ENCODE measurements at places on chromosomes 5 and 9.

DNA sequence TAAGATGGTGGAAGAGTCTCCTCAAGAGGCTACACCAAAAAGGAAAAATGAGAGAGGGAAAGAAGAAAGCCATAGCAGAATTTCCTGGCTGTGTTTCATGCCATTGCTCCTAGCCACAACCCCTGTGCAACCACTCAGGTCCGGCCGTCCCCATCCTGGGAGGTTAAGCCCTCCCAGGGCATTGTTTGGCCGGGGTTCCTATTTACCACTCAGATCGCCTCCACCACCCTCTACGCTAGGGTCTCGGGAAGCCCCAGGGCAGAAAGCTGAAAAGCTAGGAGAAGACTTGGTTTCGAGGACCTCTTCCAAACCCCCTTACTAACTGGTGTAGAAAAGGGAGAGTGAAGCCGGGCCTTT lies 715 bp downstream of the RC3H2 start:
- DNase-seq: no peak

- no peak for DNase-seq
Measured at GRCh38 chr5:81760521-81760920, 9.6 kb upstream of the SSBP2 start.

DNA sequence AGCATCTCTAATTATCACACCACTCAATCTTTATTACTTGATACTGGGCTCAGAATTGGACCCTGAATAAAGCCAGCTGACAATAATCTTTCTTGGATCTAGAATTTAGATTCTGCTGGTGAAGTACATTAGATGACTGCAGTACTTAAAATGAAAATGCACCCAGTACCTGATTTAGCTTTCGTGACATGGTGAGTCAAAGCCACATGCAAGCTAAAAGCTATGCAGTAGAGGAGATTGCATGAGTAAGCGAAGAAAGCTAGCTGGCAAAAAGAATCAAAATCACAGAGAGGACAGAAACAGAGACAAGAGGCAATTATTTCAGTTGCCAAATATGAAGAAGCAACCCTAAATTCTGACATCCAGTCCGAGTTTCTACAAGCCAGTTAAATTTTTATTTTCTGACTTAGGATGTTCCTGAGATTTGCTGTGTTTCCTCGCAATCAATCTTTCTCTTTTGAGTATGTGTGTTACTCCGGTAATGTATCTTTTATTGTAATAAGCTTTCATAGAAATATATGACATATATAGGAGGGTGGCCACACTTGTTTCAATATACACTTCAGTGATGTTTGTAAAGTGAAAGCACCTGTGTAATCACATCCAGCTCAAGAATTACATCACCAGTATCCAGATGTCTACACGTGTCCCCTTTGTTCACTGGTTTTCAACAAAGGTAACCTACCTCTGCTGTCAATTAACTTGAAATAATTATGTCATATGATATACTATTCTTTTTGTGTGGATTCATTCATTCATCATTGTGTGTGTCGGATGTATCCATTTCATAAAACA lies 101.7 kb downstream of the CDH18 start:
- no peak for DNase-seq

- DNase-seq: no peak
Measured at GRCh38 chr5:67238191-67238590, 41.6 kb upstream of the CD180 start.

DNA sequence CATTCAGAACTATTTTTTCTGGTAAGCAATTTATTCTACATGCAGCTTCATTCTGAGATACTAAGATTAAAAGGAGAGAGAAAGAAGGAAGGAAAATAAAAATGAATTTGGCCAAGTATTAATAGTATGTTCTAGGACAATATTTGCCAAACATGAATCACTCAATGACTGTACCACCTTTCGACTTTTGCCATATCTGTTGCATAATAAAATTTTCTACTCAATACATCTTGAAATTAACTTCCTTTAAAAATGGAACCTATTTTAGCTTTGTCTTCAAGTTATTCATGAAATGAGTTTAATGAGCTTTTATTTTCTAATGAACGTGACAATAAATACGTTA lies 111.8 kb downstream of the MARCHF3 start:
- DNase-seq: no peak

- DNase-seq: no peak
Measured at GRCh38 chr5:67100301-67100700, 96.3 kb downstream of the CD180 start.

DNA sequence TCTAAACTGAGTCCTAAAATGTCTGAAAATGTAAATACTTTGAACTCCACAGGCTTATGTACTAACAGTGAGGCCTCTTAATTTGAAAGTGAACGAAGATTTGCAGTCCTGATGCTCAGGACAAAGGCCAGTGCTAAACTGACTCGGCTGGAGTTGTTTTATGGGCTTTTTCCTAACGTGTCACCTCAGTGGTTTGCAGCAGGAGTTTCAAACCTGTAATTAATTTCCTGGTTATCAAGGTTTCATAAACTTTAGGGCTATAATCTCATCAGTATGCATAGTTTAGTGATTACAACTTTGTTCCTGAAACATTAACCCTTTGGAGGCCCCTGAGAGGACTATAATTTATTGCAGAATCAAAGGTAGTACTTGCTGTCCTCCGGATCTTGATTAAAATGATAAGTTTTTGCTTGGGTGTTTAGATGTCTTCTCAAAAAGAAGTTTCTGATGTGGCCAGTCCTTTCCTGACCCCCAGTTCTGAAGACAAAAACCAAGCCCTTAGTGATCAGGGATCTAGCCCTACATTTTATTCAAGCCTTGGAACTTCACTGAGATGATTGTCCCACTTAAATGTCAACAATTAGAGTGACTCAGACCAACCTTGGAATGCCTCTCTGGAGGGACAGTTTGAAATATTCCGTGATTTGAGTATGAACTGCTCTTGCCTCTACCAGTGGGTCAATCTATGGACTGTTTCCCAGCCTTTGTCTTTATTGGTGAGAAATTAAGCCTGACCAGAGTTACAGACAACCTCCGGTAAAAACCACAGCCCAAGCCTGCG lies 11.1 kb upstream of the S100Z start:
- DNase-seq: no peak

DNA sequence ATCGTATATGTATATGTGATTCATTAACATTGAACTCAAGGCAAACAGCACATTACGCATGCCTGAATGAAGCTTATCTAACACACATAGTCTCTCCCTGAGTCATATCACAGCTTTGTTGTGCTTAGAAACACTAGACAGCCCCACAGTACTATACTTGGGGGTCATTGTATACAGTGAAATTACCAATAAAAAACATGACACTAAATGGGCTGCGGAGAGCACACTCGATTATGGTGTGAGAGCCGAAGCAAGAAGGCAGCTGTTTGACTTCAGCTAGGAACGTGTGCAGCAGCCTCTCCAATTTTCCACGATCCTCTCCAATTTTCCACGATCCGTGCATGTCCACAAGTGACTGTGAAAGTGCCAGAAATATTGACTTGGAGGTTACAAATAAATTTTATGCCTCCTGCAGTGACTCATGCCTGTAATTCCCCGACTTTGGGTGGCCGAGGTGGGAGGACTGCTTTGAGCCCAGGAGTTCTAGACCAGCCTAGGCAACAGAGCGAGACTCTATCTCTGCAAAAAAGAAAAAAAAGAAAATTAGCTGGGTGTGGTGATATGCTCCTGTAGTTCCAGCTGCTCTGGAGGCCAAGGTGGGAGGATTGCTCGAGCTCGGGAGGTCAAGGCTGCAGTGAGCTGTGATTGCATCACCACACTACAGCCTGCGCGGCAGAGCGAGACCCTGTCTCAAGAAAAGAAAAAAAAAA lies 102.4 kb downstream of the DAPK1 start:
- no peak for DNase-seq

Data from GM12864 (cell line).